Coronary artery (tissue), 2 donors: ENCODE measurements at places on chromosomes 1 and 21.

GRCh38 chr1:119348941-119349340 lies 19.6 kb upstream of the HAO2 start:
- no peak for DNase-seq

DNA sequence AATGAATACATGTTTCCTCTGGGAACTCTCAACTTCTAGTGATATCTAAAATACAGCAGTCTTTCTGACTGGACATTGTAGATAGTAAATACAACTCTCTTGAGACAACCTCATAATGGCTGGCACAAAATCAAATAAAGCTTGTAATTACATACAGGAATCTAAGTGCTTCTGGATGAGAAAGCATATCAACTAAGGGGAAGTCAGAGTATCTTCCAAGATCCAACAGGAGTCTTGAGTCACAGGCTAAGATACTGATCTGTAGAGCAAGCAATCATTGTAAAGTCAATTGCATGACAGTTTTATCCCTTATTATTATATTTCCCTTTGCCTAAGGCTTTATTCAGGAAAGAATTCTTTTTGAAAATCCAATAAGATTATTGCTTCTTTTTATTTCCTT lies 249.9 kb downstream of the LRRIQ3 start:
- no peak for DNase-seq

DNA sequence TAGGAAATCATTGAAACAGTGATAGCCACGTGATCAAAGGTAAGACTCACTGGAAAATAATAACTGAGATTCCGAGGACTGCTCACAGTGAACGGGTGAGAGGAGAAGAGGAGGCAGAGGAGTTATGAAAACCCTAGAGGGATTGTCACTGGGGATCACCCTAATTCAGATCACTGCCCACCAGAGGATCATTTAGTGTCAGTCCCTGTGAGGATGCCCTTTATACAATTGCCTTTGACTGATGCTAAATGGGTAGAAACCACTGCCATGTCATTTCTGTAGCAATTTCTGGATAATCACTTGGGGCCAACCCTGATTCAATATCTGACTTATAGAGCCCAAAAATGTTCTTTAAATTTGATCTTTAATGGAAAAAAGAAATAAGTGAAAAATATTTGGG lies 14.1 kb upstream of the VAV3 start:
- no peak for DNase-seq

DNA sequence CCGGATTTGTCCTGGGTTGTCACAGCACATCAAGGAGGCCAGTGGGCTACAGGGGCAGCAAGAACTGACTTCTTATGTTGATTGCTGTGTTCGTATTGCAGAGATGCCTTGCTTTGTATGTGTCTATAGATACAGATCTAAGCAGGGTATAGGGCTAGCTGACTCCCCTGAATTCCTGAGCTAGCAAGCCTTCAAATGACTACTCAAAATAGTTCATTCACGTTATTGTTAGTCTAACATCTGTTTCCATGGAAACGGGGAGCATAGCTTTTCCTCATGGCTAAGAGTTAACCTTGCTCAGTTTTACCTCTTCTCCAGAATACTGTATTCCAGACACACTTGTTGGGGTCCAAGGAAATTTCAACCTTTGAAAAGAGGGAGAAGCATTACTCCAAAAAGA lies 24.1 kb downstream of the TRIM45 start:
- DNase-seq, result no peak

DNA sequence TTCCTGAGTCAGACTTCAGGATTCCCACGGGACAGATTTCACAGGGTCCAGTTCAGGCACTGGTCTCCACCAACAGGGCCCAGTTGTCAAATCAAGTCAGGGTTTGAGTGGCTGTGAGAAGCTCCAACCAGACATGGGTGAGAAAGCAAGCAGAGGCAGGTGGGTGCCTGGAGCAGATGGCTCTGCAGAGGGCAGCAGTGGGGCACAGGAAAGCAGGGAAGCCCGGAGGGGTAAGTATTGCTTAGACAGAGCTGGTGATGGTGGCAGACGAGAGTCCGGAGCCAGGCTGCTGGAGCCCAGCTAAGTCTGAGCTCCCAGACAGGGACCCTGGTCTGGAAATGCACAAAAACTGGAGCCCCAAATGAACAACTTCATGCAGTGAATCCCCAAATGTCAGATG lies 40.4 kb downstream of the RIMS3 start:
- no peak for DNase-seq

DNA sequence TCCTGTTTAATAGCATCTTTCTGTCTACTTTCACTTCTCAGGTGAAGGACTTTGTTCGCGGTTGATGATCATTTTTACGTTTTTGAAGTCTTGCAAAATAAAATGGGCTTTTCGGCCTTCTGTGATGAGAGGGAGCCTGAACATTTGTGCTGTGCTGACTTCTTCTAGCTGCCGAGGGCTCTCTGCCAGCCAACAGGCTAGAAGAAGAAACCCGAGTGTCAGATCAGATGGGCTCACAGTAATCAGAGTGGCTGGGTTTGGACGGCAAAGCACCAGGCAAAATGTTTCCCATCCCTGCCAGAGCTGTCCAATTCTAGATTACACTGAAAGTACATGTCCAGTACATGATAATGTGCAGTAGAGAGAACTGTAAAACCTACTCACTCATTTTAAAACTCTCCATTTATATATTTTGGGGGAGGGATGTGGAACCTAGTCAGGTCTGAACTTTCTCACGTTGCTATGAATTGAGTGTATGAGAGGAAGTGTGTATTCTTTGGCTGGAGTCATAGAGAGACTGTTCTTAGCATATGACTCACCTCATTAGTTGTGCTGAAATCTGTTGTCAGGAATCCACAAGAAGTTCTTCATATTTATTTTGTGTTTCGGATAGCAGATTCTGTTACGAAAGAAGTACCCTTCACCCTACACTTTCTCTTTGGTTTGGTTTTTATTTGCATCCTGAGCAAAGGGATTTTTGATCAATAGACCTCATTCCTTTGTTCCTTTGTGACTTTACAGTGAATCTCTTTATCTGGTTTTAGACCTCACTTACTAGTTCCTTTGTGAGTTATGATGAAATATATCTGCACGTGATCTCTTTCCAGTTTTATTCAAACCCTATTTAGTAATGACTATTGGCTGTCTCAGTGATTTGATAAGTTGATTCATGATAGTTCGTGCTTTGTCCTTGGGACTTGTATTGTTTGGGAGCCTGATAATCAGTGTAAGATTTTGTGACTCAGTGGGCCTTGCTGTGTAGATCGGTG lies 4.8 kb downstream of the ATP1A1 start:
- DNase-seq, result peak; percentile 83

- no peak for DNase-seq
Measured at GRCh38 chr1:50183378-50184133, 74.8 kb downstream of the ELAVL4 start.

DNA sequence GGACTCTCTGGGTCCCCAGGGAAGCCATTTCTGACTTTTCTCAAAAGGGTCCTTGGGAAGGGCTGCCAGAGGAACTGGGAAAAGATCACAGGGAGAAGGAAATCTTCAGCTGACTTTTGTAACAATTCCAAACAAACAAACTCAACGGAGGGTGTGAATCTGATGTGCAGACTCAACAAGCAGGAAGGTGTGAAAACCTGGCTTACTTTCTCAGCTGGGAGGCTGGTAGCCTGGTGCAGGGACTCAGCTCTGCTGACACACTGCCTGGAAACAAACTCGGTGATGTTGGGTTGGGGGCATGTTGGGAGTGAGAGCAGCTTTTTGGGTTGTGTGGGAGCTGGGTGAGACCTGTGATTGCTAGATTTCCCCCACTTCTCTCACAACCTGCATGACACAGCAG lies 10.2 kb upstream of the HSD3B2 start:
- DNase-seq, result no peak
